ENCODE measurements at places on chromosomes 3 and 15. TPM values are rescaled to one million over a fixed set of nuclear protein-coding genes. Genes with fewer than 3 reads are reported as not detected.

The PPP2R3A gene
- 5.5 TPM for total RNA-seq

The PARP6 gene
- total RNA-seq, result 10.6 TPM

The LYZL4 gene
- total RNA-seq, result not detected

The FYCO1 gene
- 14.6 TPM for total RNA-seq

The MNS1 gene
- 1.3 TPM for total RNA-seq

The GOLGA8Q gene
- total RNA-seq, result not detected

The DOCK3 gene
- 0.15 TPM for total RNA-seq

The RHO gene
- total RNA-seq, result not detected
